HT1080 (cell line): ENCODE measurements at places on chromosomes 4 and X. TPM values are rescaled to one million over a fixed set of nuclear protein-coding genes. Genes with fewer than 3 reads are reported as not detected.

- no peak for DNase-seq
Observed at GRCh38 chrX:47112316-47112954, 32.1 kb downstream of the NDUFB11 start.

DNA sequence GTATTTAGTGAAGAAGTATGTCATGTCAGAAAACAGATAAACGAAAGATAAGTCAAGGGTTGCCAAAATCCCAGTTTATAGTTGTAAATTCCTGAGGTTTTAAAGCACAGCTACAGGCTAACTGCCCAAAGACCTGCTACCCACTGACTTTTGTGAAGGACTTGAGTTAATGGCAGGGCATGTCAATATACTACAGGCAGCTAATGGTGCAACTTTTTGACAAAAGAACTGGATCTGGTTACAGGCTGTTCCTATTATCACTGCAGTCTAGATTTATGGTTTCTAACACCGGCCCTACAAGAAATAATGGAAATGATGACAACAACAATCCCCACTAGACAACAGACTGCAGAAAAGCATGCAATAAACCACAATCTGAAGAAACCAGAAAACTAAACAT lies 6.4 kb downstream of the SCML2 start:
- DNase-seq: no peak

Gene SMIM31
- not detected in 2 replicates for total RNA-seq

DNA sequence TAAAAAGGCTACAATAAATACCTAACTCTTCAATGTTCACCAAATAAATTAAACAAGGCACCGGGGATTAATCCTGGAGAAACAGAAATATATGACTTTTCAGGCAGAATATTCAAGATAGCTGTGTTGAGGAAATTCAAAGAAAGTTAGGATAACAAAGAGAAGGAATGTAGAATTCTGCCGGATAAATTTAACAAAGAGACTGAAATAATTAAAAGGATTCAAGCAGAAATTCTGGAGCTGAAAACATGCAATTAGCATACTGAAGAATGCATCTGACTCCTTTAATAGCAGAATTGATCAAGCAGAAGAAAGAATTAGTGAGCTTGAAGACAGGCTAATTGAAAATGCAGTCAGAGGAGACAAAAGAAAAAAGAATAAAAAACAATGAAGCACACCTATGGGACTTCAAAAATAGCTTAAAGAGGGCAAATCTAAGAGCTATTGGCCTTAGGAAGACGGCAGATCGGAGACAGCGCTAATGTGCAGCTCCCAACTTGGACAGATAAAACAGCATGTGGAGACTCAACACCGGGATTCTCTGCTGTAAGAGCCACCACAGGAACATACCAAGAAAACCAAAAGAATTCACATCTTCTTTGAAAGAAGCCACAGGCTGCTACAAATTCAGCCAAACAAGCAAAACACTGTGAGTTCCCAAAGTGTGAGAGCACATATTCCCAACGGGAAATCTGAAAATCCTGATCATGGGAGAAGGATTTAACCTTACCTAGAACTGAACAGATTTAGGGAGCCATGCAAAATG lies 1290.9 kb downstream of the PCDH18 start:
- DNase-seq: peak; percentile 24

Gene RPGR
- total RNA-seq: 6.9 and 7.2 TPM in 2 replicates

Gene LRP2BP
- 0.08 and 0.13 TPM in 2 replicates for total RNA-seq

GRCh38 chr4:22369901-22370562 lies 145.8 kb downstream of the ADGRA3 start:
- no peak for DNase-seq
